Left hindlimb (tissue), 1 donor: ENCODE measurements at places on chromosomes 2 and 18.
A peak's percentile ranks its signal among the peaks of the same experiment; 100 is the strongest.

- peak; percentile 57 for DNase-seq
Measured at GRCh38 chr18:63262369-63263335, 56.9 kb downstream of the BCL2 start.

DNA sequence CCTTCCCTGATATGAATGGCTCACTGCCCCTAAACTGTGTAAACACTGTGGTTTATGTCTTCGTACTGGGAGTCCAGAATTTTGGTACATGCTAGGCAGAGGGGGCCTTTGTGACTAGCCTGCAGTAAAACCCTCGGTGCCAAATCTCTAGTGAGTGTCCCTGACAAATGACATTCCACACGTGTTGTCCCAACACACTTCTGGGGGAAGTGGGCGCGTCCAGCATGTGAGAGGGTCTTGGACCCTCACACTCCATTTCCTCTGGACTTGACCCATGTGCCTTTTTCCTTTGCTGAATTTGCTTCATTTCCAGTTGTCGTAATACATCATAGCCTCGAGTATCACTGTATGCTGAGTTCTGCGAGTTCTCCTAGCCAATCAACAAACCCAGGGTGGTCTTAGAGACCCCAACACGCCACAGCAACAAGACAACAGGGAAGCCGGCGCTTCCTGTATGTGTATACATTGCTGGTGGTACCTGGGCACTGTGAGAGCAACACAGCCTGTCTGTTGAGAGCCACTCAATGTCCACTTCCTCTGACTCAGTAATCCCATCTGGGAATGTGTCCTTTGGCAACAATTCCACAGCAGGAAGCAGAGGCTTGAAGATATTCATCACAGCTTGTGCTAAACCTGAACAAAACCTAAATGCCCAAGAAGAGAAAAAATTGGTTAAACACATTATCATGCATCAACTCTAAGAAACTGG lies 26.9 kb upstream of the SLC66A3 start:
- no peak for DNase-seq

DNA sequence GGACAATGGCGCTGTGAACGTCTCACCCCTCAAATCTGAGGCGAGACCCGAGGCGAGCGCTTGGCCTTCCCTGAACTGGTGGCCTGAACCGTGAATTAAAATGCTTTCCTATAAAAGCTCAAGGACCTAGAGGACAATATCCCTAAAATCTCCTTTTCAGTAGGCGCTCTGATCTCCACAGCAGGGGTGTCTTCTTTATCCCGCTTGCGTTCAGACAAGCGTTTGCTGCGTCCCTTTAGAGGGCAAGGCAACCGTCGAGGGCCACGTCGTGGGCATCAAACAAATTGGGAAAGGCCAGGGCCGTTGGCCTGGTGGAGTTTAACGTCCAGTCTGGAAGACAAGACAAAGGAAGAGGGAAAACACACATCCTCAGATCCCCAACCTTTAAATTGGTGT lies 1.3 kb upstream of the RAX start:
- no peak for DNase-seq

- no peak for DNase-seq
Measured at GRCh38 chr2:96893289-96894150, 23.6 kb upstream of the SEMA4C start.
